ENCODE measurements at places on chromosomes 11 and 22. TPM values are rescaled to one million over a fixed set of nuclear protein-coding genes. Genes with fewer than 3 reads are reported as not detected.

The PARVG gene
- 125 TPM for total RNA-seq

The RFPL2 gene
- 0.41 TPM for total RNA-seq

The TMEM184B gene
- total RNA-seq: 29.8 TPM

The APOA4 gene
- not detected for total RNA-seq

The ADM2 gene
- total RNA-seq: 4.7 TPM

The OR8G1 gene
- not detected for total RNA-seq

The SLC2A11 gene
- 10.7 TPM for total RNA-seq

The VSIG10L2 gene
- total RNA-seq: not detected

The KCNQ1OT1 gene
- 0.33 TPM for total RNA-seq

The CD151 gene
- total RNA-seq: 54.9 TPM
